ENCODE measurements at places on chromosomes 6 and 20.

- DNase-seq, result no peak
Measured at GRCh38 chr6:119161438-119161837, 83.0 kb upstream of the FAM184A start.

DNA sequence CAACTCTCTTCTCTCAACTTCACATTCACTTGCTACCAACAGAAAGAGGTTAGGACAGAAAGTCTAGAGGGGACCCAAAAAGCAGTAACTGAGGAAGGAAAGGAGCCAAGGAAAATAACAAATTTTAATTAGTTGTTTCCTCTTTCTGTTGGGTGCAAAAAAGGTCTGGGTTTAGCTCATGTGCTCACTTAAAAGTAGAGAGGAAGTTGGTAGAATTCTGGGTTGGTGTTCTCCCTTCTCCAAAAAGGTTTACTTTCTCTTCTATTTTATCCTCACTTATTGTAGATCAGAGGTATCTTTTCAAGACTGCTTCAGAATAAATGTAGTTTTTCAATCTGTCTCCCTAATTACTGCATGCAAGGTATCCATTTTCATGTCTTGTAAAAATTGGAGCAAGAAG is 42.8 kb downstream of the MAP3K7 start:
- DNase-seq, result no peak

DNA sequence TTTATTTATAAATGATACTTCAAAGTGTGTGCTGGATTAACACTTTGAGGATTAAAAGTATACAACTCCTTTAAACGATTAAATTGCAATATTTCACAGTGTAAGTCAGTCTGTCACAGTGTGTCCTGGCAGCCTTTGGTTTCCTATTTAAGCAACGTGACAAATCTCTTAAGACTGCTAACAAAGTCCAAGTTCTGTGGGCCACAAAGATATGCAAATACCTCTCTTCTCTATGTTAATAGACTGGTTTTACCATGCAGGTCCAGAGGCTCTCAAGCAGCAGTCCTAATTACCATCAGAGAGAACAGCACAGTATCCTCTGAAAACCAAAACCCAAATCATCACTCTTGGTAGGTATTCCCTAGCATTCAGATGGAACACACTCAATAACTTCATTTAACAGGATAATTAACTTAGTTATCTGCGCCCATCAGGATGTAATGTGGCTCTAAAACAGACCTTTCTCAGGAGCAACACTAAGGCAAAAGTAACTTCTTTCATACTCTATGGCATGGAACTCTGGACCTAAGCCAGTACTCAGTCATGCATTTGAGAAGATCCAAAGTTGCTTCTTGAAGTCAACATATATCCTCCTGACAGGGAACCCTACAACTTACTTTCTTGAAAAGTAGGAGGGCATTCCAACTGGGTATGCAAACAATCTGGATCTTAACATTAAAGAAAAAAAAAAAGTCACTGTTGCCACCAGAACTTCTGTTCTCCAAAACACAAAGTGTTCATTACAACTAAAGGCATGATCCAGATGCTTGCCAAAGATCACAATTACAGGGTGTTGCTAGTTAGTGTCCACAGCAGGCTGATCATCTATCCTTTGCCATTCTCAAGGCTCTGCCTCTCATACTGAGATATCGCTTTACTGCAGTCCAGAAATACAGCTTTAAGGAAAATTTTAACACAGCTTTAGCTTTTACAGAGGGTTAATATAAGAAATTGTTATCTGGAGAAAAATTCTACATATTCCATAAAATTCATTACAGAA is 53.2 kb downstream of the MAN1A1 start:
- DNase-seq, result no peak

DNA sequence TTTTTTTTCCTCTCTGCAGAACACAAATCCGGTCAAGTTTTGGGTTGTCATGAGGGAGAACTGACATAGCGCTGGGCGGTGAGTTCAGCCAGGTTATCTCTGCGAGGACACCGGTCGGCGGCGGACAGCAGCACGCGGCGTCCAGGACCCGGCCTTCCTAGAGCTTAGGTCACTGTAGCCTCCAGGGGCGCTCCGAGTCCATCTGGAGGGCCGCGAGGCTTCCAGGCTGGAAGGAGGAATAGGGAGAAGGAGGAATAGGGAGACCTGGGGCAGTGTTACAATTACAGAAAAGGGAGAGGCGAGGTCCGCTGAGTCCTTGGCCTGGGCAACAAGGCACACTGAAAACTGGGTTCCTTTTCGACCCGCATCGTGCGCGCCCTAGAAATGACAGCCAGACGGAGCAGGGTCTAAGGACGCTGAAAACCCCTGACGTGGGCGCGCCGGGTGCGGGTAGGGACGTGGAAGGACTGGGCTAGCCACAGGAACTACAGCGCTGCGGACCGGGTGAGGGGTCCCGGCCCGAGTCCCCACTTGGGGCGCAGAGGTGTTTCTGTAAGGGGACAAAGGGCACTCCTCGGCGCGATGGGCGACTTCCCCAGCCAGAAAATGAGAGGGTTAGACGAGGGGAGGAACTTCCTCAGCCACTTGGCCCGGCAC is 536 bp upstream of the FNDC1 start:
- DNase-seq, result no peak

DNA sequence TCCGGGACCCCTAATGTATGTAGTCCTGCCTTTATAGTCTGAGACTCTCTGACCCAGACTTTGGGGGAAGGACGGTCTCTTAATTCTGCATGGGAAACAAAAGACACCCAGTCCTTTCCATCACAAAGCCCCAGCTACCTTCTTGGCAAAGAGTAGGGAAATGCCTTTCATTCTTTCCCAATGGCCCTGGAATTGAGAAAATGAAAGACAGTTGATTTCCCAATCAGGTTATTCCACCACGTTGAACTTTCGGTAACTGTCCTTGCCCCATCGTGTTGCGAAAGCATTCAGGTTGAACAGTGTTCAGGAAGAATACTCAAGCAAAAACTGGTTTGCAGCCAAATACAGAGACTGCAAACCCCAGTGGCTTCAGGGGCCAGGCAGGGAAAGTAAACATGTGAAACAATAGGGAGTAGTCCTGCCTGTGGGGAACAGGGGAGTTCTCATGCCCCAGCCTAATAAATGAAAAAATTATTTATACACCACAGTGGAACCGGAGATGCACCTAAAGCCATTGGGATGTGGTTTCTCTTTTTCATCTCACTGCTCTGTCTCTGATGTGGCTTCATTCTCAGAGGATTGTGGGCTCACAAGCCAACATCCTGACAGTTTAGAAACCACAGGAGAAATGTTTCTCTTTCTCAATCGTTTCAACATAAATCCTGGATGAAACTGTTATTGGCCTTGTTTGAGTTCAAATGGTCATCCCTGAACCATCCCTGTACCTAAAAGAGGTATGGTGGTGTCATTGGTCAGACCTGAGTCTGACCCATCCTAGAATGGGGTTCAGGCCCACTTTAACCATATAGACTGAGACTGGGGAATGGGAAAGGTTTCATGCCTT is 44.2 kb upstream of the SLC9A8 start:
- no peak for DNase-seq

- no peak for DNase-seq
Measured at GRCh38 chr20:11780765-11781369, 136.8 kb upstream of the BTBD3 start.

- peak; percentile 70 for DNase-seq
Measured at GRCh38 chr6:149028767-149029405, 282.1 kb downstream of the UST start.

DNA sequence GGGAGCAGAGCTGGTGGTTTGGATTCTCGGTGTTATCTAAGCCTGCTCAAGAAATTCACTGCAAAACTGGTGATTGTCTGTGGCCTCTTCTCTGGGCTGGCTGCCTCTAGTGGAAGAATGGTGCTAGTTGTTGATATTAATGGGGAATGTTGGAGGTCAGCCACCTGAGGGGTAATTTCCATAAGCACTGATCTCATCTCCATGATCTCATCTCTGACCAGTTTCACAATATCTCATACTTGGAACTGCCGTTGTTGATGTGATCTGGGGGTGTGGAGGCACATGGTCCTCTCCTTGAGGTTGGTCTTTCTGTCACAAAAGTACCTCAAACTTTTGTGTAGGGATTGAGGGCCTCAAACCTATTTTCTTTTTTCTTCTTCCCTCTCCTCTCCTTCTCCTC is 102.6 kb downstream of the CD109 start:
- DNase-seq, result no peak

- no peak for DNase-seq
Measured at GRCh38 chr6:11758878-11759277, 19.7 kb downstream of the ADTRP start.

DNA sequence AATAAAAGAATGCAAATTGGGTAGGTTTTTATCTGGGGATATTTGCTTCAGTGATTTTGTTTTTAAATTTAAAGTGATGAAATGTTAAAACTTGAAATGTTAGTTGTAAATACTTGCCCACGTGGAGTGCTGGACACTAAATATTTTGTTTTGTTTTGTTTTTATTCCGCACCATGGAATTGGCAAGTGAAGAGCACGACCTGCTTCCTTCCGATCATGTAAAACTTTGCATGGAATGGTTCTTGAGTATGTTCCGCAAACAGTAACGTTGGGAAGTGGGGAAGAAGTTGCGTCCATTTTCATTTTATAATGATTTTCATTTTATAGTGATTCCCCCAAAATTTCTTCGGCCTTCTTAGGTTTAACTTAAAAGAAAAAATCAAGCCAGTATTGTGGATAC is 765 bp downstream of the IRAK1BP1 start:
- DNase-seq, result no peak

- DNase-seq, result no peak
Measured at GRCh38 chr20:17808357-17808756, 108.6 kb downstream of the BANF2 start.

DNA sequence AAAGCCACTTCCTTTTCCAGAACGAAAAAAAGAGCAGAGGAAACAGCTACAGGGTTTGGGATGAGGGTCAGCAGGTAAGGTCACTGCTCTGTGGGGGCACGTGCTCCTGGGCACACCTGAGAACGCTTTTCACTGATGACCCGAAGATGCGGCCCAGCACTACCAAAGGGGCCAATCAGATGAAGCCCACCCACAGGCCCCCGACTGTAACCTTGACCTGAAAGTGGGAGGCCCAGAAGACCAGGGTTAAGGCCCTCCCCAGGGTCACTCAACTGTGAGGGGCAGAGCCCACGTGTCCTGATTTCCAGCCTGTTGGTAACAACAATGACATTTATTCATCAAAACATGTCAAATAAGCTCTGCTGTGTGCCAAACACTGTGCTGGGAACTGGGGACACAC is 108.0 kb downstream of the BMP7 start:
- DNase-seq, result no peak

DNA sequence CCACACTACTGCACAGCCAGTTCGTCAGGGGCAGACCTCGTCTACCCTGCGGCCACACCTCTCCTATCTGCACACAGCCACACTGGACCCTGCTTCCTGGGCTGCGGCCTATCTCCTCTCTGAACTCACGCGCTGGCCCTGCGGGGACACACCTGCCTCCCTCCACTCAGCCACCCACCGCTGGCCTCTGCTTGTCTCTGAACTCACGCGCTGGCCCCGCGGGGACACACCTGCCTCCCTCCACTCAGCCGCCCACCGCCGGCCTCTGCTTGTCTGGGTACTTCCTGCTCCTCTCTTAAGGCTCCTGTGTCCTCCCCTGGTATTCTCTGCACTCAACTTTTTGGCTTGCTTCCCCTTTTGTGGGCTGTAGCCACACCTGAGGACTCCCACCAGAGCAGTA is 52.3 kb downstream of the HUS1B start:
- no peak for DNase-seq

DNA sequence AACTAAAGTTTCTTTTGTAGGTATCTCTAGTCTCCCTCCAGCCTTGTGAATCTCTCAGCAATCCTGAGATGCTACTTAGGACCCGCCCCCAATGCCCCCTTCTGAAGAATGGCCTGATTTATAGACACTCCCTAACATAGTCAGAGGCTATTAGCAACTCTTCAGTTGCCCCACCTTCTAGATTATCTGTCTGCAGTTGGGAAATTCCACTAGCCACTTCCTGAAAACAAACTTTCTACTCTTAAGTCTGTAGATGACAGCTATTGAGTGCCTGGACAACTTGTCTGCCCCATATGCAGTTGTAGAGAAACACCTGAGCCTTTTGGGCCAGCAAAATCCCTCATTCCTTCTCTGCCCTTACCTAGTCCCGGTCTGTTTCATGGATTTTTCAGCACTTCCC is 188.2 kb upstream of the PREP start:
- no peak for DNase-seq

GRCh38 chr6:150866147-150866990 is 867 bp downstream of the MTHFD1L start:
- peak; percentile 73 for DNase-seq

- no peak for DNase-seq
Measured at GRCh38 chr20:373171-373890, 7.2 kb upstream of the TRIB3 start.

- DNase-seq, result no peak
Measured at GRCh38 chr20:33450867-33451266, 7.3 kb upstream of the SNTA1 start.
